ENCODE measurements at places on chromosomes 16 and 17.

DNA sequence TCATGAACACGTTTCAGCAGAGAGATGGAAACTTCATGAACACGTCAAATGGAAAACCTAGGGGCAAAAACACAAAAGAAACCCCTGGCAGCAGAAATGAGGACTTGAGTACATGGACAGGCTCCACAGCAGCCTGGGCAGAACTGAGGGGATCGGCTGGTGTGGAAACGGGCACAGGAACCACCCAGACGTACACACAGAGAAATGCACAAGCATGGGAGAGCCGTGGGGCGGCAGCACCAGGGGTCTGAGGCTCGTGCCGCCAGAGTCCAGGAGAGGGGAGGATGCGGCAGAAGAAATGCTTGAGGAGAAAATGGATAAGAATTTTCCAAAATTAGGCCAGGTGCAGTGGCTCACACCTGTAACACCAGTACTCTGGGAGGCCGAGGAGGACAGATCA is 30.0 kb downstream of the MAP1LC3B start:
- DNase-seq: no peak

GRCh38 chr16:48538746-48539484 is 71.1 kb downstream of the N4BP1 start:
- no peak for DNase-seq

GRCh38 chr17:28906706-28907438 is 4.0 kb upstream of the DHRS13 start:
- no peak for DNase-seq

DNA sequence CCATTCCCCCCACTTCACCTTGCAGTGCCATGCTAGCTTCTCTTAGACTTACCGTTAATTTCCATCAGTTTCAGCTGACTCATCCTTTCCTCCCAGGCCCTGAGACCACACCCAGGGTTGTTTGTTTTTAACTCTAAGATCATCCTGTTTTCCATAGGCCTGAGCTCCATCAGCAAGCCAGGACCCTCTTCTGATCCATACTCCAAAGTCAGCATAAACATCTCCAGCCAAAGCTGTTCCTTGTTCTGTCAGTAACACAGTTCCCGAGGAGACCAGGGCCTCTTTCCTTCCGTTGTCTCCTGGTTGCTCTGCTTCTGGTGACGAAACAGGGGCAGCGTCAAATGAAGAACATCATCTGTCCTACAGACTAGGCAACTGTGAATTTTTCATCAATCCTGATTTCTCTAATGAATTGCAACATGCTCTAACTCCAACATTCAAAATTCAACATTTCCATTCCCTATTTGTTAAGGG is 83.8 kb upstream of the HNF1B start:
- no peak for DNase-seq

DNA sequence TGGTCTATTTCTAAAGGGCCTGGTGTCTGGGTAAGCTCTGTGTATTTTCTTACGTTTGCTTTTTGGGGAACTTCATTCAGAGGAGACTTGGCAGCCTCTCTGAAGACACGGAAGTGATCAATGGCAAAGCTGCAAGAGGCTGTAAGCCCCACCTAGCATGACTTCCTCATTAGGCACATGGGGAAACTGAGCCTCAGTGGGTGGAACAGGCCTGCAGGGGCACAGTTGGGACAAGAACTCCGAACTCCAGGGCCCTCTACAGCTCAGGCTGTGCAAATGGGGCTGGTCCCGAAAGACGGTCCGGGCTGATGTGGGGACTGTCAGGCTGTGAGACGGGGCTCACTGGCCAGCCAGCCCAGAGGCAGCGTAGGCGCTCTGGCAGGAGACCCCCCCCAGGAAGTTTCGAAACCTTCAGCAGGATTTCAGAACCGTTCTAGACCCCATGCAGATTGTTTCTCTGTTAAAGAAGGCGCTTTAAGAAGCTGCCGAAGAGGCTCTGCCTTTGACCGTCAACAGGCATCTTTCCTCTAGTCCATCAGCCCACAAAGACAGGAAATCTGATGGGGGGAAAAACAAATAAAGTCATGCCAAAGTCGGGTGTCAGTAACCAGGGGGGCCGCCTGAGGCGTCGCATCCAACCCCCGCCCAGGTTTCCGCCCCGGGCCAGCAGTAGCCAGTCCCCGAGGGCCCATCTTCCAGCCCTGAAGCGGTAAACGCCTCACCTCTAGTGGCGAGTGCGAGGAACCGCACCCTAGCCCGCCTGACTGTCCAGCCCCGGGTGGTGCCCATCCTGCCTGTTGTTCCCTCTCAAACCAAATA is 79.8 kb upstream of the TBC1D3K start:
- peak; percentile 55 for DNase-seq

DNA sequence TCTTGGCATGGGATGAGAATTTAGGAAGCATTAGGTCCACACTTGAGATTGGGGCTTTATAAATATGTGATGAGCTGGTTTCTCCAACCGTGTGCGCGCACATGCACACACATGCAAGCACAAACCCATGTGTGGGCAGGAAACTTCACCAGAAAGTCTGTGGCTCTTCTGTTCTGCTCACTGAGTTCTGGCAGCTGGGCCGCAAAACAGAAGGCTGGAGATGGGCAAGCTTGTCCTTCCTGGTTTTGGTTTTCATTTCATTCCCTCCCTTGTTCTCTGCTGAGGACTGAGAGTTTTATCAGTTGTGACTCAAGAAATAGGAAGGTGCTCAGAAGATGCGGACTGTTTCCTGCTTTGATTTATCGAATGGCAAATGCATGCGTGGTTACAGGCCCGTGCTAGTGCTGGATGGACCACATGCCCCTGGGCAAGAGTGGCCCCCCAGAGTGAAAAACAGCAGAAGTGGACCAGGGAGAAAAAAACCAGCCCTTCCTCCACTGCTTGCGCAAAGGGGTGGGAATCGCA is 14.1 kb downstream of the MAP3K14 start:
- DNase-seq: peak; percentile 44

DNA sequence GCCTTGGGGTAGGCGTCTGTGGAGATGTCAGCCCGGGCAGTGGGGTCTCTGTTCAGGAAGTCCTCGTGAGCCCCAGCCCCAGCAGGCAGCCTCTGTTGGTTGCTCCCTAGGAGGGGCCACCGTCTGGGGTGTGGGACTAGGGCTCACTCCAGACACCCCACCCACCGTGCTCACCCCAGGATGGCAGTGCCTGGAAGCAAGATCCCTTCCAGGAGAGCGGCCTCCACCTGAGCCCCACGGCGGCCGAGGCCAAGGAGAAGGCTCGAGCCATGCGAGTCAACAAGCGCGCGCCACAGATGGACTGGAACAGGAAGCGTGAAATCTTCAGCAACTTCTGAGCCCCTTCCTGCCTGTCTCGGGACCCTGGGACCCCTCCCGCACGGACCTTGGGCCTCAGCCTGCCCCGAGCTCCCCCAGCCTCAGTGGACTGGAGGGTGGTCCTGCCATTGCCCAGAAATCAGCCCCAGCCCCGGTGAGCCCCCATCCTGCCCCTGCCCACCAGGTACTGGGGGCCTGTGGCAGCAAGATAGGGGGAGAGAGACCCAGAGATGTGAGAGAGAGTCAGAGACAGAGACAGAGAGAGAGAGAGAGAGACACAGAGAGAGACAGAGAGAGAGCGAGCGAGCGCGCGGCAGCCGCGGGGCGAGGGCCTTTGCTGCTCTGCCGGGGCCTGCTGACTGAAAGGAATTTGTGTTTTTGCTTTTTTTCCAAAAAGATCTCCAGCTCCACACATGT is 9.8 kb downstream of the NTHL1 start:
- DNase-seq: no peak

- no peak for DNase-seq
These were observed 402.1 kb downstream of the UTP18 start for GRCh38 chr17:51662204-51663056.

DNA sequence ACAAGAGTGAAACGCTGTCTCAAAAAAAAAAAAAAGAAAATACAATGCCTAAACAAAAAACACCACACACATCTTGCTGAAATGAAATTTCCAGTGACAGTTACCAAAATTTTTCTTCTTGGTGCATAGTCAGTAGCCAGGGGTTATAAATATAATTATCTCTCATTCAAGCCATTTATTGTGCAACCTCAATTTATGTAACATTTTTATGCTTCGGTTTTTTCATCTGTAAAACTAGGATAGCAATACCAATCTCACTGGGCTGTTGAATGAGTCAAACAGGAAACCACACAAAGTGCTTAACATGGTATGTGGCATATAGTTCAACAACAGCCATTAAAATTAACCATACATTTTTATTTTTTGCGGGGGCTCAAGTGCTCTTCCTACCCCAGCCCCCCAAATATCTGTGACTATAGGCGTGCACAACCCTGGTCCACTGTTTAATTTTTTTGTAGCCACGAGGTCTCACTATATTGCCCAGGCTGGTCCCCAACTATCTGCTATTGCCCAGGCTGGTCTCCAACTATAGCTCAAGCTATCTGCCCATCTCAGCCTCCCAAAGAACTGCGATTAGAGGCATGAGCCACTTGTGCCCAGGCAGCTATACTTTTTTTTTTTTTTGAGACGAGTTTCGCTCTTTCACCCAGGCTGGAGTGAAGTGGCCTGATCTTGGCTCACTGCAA is 2.6 kb downstream of the COG4 start:
- no peak for DNase-seq

DNA sequence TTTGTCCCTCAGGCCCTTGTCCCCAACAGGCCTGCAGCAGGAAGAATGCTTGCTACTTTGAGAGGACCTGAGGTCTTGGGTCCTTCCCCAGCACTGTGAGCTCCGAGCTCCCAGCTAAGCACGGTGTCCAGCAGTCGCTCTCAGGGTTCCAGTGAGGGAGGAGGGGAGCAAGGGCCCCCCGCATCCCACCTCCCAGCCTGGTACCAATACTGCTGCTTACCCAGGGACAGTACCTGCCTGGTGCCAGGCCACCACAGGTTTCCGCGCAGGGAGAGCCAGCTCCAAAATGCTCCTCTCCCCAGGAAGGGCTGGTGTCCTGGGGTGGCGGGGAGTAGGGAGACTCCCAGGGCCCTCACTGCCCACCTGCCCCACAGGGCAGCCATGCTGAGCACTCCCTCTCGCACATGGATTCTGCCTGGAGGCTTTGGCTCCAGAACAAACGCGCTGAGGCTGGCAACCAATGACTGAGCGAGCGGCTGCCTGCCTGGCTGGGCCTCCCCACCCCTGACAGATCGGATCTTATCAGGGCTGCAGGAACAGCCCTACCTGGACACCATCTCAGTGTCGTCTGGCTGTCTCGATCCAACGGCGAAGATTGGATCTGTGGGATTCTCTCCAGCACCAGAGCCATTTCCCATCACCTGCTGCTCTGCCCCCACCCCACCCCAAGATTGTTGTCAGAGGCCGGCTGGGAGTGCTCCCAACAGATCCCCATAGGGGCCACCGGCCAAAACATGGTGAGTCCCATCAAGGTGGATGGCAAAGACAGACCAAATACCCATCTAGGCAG is 2.4 kb downstream of the DOK4 start:
- DNase-seq: no peak

- no peak for DNase-seq
These were observed 27.2 kb downstream of the LLGL2 start for GRCh38 chr17:75552425-75553294.

- no peak for DNase-seq
These were observed 57.6 kb upstream of the KSR1 start for GRCh38 chr17:27398691-27399090.

GRCh38 chr16:14289692-14290340 is 218.7 kb downstream of the MRTFB start:
- no peak for DNase-seq

DNA sequence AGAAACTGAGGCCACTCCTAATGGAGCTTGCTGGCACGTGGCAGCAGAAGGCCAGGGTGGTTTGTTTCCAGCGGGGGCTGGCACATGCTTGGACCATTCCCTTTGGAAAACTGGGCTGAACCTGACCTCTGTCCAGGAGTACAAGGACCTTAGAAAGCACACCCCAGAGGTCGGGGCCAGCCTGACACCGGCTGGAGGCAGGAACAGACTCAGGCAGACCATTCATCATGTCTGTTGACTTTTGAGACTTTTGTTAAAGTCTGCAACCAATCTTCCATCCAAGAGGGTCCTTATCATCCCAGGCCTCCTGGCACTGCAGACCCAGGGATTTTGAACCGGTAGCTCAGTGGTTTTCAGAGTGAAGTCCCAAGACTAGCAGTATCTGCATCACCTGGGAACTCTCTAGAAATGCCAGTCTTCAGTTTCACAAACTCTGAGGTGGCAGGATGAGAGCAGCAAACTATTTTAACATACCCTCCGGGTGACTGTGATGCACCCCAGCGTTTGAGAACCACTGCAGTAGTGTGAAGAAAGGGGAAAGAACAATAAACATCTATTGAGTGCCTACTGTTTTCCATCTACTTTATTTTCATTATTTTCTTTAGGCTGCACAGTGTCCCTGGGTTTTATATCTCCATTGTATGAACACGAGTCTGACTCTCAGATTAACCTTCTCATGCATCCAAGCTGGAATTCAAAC is 145.3 kb upstream of the PLCG2 start:
- no peak for DNase-seq

- no peak for DNase-seq
These were observed 28.9 kb upstream of the ETV4 start for GRCh38 chr17:43574896-43575525.

- DNase-seq: no peak
These were observed 505.0 kb downstream of the GRIN2A start for GRCh38 chr16:9677301-9677653.

GRCh38 chr17:67800495-67800928 is 24.8 kb upstream of the BPTF start:
- DNase-seq: peak; percentile 62

DNA sequence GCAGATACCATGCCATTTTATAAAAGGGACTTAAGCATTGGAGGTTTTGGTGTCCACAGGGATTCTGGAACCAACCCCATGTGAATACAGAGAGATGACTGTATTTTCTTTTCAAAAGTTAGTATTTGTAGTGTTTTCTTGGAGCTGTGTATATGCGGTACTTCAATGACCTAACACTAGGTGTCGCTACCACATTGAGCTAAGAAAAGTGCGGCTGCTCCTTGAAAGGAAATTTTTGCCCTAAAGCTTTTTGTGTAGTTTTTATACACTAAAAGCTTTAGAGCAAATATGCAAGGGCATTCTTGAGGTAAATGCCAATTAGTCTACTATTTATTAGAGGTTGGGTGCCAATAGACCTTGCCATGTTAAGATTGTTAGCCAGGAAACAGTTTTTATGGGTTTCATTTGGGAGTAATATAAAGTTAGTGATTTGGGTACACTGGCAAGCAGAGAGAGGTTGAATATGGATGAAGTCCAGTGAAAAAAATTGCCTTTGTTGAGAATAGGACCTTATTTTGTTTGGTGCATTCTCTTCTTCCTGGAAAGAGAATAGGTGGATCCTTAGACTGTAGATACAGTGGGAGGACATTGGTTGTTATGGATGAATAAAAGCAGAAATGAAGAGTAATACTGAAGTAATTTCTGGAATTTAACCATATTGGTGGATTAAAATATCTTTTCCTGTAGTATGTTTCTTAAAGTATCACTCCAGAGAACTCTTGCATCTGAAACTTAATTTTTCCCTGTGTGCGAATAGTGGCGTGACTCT is 43.3 kb downstream of the BCAS3 start:
- peak; percentile 24 for DNase-seq

GRCh38 chr16:53291757-53292392 is 142.4 kb upstream of the RBL2 start:
- DNase-seq: no peak

DNA sequence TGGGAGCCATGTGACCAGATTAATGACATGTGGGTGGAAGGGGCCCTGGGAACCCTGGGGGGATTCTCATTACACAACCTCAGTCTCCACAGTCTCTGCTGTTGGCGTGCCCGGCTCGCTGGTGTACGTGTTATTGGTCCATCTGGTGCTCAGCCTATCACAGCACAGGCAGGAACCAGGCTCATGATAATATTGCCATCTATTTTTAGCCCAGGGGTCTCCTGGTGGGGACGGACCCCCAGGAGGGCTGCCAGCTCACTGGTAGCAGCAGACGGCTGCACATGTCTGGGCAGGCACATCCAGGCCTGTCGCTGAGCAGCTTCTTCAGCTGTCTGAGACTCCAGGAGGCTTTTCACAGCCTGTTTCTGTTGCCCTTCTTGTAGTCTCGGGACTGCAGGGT is 123.8 kb downstream of the RAB11FIP4 start:
- no peak for DNase-seq

Measured in memory B cell (primary cell).